ENCODE measurements at places on chromosomes 6 and 20.

- DNase-seq: peak; percentile 49
Observed at GRCh38 chr6:130681028-130681427, 146.2 kb upstream of the SMLR1 start.

- DNase-seq: no peak
Observed at GRCh38 chr20:48669946-48670605, 157.7 kb downstream of the PREX1 start.

DNA sequence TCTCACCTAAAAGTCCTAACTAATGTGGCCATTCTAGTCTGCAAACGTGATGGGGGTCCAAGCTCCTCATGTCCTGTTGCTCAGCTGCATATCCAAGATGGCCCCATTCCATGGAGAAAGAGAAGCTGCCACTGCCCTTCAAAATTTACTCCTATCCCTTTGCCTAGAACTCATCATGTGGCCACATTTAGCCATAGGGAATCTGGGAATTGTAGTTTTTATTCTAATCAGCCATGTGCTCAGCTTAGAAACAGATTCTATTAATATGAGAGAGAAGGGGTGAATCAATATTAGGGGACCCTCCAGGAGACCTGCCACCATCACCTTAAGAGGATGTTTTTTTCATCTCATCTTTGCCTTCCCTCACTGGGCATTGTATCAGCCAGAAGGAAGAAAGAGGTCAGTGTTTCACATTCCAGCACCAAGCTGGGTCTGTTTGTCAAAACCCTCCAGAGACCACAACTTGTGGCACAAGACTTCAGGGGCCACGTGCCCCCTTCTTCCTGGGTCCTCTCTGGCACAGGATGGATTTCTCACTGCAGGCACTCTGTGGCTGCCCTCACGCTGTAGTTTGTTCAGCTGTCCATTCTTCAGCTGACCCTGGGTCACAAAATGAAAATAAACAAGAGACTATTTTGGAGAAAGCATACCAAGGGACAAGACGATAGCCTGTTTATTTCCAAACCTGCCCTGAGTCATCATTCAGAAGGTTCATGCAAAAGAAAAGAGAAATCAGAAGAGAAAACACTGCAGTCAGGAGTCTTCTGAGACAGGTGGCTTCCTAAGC is 172.0 kb downstream of the EYA2 start:
- no peak for DNase-seq

DNA sequence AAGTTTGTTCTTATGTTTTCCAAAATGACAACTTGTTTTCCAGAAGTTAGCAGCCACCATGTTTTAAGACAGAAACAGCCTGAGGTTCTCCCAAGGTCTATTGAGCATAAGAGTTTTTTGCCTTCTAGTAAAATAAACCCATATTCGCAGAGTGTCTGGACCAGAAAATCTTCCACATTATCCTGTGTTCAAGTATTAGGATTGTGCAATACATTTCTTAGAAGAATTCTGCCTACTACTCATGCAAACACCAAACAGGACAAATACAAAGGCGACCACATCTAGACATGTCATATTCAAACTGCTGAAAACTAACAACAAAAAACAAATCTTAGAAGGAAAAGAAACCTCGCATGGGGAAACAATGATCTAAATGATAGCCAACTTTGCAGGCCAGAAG is 145.4 kb upstream of the AHI1 start:
- no peak for DNase-seq

GRCh38 chr6:161137839-161138542 is 135.9 kb downstream of the AGPAT4 start:
- peak; percentile 58 for DNase-seq
